ENCODE measurements at places on chromosomes 2 and 18.
A peak's percentile ranks its signal among the peaks of the same experiment; 100 is the strongest.

- DNase-seq, result no peak
Observed at GRCh38 chr18:26298107-26298506, 71.9 kb downstream of the TAF4B start.

GRCh38 chr2:152328013-152328412 lies 7.0 kb upstream of the FMNL2 start:
- DNase-seq, result no peak

- DNase-seq, result no peak
Observed at GRCh38 chr18:74905247-74905646, 303.7 kb downstream of the PTGR3 start.

DNA sequence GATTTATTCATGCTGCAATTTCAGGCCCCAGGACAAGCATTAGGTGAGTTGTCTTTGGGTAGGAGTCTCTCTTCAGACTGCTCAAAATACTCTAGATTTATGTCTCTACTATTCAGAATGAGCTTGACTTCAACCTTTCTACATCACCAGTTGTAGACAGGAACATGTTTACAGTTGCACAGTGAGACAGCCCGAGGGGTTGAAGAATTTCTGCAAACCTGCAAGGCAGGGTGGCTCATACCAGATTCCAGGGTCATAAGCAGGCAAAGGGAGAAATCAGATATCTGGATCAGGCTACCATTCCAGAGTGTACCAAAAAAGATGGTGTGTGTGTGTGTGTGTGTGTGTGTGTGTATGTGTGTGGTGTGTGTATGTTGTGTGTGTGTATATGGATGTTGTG lies 112.4 kb downstream of the SPP2 start:
- no peak for DNase-seq

DNA sequence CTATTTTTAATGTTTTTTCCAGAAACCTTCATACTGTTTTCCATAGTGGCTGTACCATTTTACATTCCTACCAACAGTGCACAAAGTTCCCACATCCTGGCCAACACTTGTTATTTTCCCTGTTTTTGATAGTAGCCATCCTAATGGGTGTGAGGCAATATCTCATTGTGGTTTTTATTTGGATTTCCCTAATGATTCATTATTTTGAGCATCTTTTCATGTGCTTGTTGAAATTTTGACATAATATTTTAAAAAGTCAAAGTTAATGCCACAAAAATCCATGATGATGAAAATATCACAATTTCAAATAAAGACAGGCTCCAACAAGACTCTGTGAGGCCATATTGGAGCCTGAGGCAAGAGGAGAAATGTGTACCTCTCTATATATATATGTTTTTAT lies 50.2 kb downstream of the VWA3B start:
- DNase-seq, result no peak

DNA sequence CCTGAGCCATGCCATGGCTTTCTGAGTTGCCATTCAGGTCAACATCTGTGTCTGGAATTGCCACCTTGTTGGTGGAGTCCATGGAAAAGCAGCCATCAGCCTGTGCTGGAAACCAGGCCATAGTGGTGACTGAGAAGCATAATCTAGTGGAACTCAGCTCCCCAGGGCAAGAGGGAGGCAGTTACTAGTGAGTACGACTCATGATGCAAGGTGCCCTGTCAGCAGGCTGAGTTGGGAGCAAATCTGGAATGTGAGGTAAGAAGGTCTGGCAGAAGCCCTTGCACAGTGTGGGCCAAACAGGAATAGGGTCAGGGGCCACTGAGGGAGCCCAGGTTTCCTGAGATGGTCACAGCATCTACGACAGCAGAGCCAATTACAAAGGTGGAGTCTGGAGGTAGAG lies 37.1 kb downstream of the SULT1C2 start:
- no peak for DNase-seq

DNA sequence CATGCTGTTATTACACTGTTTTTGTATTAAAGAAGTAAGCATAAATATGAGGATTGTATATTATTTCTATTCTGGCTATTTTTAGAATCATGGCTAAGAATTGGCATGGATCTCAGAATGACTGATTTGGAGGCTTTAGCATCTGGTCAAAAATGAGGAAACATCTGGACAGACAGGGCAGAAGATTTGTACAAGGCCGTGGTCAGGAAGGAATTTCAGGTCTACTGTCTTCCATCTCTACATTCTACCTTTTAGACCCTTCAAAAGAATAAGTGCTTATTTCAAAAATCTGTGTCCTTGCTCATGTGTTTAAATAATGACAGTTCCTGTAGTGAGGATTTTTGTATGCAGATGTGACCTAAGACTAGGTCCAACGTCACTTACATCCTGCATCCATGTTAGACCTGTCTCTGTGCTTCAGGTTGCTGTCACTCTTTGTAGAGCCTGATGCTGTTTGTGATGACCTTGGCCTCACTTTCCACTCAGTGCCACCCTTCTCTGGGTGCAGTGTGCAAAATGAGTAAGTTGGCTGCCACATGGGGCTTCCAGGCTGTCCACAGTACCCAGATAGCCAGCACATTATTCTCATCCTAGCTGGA lies 54.7 kb upstream of the B3GNT2 start:
- DNase-seq, result no peak

- peak; percentile 19 for DNase-seq
Observed at GRCh38 chr2:111898703-111899514, 502 bp downstream of the MERTK start.

DNA sequence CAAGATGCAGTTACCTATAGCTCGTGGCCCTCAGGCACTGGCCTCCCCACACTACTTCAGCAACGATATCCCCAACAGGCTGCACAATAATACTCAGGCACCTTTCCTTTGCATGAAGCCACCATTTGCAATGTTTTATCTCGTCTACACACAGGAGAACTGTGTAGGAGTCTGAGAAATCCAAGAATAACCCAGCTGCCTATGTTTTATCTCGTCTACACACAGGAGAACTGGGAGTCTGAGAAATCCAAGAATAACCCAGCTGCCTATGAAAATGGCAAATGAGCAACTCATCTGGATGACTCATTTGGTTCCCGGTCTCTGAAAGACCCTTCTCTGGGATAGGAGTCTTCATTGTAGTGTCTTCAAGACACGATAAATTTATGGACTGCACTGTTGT lies 18.3 kb upstream of the LNPK start:
- DNase-seq, result no peak

DNA sequence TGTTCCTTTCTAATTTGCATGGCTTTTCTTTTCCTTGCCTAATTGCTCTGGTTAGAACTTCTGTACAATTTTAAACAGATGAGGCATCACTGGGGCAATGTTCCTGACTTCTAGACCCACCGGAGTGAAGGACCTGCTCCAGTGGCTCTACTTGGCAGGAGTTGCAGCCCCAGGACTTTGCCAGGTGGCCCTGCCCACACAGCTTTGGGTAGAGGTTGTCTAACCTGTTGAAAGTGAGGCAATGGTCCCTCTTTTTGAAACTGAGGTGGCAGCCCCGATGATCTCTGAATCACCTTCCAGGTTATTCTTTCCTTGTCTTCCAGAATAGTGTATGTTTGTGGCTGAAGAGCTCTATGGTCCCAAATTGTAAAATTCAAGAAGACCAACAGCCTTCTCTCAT lies 29.9 kb upstream of the ZNF512 start:
- DNase-seq, result no peak

- DNase-seq, result no peak
Observed at GRCh38 chr2:65383541-65384488, 48.6 kb downstream of the SPRED2 start.

GRCh38 chr2:230668184-230668938 lies 44.3 kb upstream of the CAB39 start:
- DNase-seq, result peak; percentile 63

DNA sequence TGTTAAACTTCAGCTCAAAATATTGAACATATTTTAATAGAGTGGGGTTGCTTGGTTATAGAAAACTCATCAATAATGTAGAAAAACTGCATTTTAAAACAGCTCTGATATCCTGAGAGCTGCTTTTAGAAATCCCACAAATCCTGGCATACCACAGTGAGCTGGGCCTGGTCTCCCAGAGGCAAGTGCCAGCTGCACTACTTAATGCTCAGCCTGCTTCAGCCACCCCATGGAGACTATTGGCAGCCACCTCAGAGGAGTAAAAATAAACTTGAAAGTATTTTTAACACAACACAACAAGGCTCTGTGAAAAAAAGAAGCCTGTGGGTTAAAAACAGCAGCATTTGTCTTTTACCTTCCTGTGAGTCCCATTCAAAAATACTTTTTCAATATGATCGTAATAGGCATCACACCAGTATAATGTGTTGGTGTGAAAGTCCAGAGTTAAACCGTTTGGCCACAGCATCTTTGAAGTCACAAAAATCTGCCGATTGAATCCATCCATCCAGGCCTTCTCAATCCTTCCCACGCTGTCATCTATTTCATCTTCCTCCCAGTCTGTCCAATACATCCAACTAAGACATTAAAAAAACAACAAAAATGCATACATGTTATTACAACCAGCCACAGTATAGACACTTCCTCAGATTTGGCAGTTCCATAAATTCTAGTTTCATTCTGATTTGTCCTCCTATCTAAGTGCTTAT lies 1115.3 kb downstream of the LRP1B start:
- DNase-seq, result no peak

- no peak for DNase-seq
Observed at GRCh38 chr2:120901201-120901600, 165.5 kb downstream of the GLI2 start.

All from stimulated activated naive CD8-positive, alpha-beta T cell treated with anti-CD3 and anti-CD28 coated beads, Interleukin-15, Interleukin-2, amounts not matched to agents 100 U/mL and 50 U/mL, for 24 hours (primary cell).